ENCODE measurements at places on chromosomes 1 and 21.

GRCh38 chr1:153958961-153959260 lies 499 bp upstream of the CRTC2 start:
- DNase-seq, result no peak

- DNase-seq, result no peak
These were observed 26.8 kb upstream of the NCAM2 start for GRCh38 chr21:20971296-20971921.

GRCh38 chr1:230163719-230164118 lies 96.7 kb downstream of the GALNT2 start:
- DNase-seq, result no peak

DNA sequence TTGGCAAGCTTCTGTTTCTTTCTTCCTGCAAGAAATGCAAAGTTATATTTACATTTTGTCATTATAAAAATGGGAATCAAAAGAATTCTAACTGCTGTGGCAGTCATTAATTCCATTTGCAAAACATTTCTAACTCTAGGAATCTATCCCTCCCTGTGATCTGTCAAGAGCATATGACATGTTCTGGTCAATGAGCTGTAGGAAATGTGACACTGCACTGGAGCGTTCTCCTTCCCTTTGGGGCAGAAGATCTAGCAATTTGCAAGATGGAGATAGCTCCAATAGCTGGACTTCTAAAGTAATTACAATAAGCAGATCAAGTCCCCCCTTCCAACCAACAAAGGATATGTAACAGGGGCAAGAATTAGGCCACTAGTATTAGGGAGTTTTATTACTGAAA lies 6.3 kb downstream of the TOMM20 start:
- DNase-seq, result no peak

DNA sequence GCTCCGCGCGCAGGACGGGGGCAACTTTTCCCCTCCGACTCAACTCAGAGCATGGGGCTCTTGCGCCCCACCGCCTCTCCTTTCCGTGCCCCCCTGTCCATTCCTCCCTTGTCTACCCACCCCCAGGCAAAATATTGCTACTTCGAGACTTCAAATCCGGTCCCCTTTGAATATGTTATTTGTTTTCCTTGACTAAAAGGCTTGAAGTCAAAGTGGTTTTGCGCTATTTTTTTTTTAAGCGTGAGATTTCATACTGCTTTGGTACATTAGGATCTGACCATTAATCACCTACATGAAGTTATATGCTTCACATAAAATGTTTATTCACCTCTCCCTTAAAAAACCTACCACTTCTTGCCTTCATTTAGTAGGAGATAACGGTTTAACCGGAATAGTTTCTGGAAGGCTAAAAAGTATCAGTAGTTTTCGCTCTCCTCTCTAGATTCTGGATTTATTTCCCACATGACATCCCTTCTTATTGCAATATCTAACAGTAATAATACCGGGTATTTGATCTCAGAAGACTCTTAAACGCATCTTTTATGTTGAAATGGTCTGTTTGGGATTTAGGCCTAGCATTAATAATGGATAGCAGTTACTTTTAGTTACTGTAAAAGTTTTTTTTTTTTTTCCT lies 1.6 kb downstream of the NFIA start:
- DNase-seq, result no peak
